ENCODE measurements at places on chromosomes 2 and 18. TPM values are rescaled to one million over a fixed set of nuclear protein-coding genes. Genes with fewer than 3 reads are reported as not detected.

DNA sequence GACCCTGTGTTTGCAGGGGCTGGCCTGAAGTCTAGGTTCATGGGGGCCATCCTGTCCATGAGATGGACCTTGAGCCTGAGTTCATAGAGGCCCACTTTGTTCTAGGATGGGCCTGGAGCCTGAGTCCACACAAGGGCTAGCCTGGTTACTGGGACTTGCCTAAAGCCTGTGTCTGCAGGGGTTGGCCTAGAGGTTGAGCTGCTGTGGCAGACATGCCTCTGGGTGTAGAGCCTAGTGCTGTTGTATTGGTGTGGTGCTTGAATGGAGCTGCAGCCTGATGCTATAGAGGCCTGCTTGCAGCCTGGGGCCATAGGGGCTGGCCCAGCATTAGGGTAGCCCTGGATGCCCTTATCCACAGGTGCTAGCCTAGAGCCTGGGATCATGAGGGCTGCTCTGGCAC lies 23.9 kb upstream of the RASGRP3 start:
- no peaks in the 10 kb centered on the region for H3K4me1 ChIP-seq
- H3K4me3 ChIP-seq: no peak overlapping the region
- H3K27ac ChIP-seq: no peak overlapping the region
- H3K27me3 ChIP-seq: no peaks in the 10 kb centered on the region
- H3K36me3 ChIP-seq: no peaks in the 10 kb centered on the region

GRCh38 chr2:211453311-211453887 lies 897.0 kb downstream of the CPS1 start:
- no peaks in the 10 kb centered on the region for H3K4me1 ChIP-seq
- H3K27ac ChIP-seq: no peak overlapping the region
- no peak overlapping the region for H3K4me3 ChIP-seq
- no peaks in the 10 kb centered on the region for H3K27me3 ChIP-seq

DNA sequence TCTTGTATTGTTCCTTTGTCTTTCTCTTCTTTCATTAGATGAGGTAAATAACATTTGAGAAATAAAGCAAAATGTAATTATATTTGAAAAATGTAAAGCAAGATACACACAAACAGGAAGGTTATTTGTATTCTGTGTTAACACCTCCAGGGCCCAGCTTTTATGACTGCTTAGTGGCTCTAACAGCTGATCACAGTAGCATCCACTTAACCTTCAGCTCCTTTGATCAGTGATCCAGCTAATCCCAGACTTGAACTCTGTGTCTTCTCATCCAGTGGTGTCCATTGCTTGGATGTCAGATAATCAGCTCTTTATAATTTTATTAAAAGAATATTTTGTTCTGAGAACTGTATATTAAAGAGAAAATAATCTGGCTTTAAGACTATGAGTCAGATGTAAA lies 44.5 kb downstream of the PSMD14 start:
- no peaks in the 10 kb centered on the region for H3K27me3 ChIP-seq
- H3K4me1 ChIP-seq: no peaks in the 10 kb centered on the region
- peaks cover 7% of the 10 kb centered on the region for H3K36me3 ChIP-seq
- DNase-seq: no peak
- H3K4me3 ChIP-seq: no peak overlapping the region

The KCNJ3 gene
- polyA plus RNA-seq: not detected

All from K562 (cell line).